Tibial artery (tissue), 4 donors: ENCODE measurements at places on chromosomes 4 and X.

DNA sequence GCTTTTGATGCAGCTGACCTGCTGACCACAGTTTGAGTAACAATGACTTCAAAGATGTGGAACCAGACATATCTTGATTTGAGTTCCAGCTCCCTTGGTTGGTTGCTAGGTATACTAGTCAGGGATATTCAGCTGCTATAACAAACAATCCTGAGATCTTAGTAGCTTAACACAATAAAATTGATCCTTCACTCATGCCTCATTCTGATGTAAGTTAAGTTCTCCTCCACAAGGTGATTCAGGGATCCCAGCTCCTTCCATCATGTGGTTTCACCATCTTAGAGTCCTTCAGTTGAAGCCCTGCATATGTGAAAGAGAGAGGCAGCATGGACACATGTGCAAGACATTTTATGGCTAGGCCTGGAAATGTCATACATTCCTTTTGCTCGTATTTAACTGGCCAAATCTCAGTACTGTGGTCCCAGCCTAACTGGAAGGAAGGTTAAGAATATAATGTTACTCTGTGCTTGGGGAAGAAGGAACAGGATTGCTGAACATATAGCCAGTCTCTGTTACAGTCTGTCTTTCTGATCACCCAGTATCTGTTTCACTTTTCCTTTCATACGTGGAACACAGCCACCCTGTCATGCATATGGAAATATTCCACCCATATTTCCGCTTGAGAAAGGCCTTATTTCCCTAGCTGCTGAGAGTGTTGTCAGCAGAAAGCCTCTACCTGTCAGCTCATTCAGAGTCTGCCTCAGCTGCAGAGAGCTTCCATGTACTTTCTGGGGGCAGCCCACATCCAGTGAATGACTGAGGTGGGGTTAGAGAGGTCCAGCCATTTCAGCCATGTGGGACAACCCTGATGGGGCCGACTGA is 7.1 kb downstream of the SMIM9 start:
- no peak overlapping the region for H3K4me3 ChIP-seq
- H3K27ac ChIP-seq = no peak overlapping the region
- no peaks in the 10 kb centered on the region for H3K4me1 ChIP-seq
- no peaks in the 10 kb centered on the region for H3K36me3 ChIP-seq

DNA sequence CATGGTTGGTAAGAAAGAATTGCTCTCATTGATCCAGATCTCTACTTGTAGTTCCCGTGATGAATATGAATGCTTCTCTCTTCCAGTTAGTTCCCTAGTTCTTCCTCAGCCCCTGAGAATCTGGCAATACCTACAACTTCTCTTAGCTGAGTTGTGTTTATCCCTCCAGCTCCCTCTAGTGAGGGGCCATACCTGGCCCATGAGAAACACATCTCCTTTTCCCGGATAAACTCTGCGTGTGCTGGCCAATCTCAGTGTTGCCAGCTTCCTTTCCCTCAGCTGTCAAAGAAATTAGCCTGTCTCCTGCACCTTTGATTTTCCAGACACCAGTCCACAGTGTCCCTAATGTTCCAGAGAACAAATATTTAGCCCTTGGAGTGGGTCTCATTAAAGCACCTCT is 5.7 kb downstream of the CBLL2 start:
- no peak overlapping the region for H3K27ac ChIP-seq
- H3K27me3 ChIP-seq = no peaks in the 10 kb centered on the region
- H3K4me3 ChIP-seq = no peak overlapping the region
- H3K36me3 ChIP-seq = no peaks in the 10 kb centered on the region
- no peaks in the 10 kb centered on the region for H3K4me1 ChIP-seq

GRCh38 chrX:123959281-123960063 is 2.0 kb upstream of the STAG2 start:
- peak; percentile 63 for DNase-seq
- H3K27me3 ChIP-seq = peaks cover 6% of the 10 kb centered on the region
- no peaks in the 10 kb centered on the region for H3K36me3 ChIP-seq
- peak overlapping the region; percentile 86 for H3K4me3 ChIP-seq
- peaks cover 4% of the 10 kb centered on the region for H3K4me1 ChIP-seq
- H3K27ac ChIP-seq = peak overlapping the region; percentile 96

DNA sequence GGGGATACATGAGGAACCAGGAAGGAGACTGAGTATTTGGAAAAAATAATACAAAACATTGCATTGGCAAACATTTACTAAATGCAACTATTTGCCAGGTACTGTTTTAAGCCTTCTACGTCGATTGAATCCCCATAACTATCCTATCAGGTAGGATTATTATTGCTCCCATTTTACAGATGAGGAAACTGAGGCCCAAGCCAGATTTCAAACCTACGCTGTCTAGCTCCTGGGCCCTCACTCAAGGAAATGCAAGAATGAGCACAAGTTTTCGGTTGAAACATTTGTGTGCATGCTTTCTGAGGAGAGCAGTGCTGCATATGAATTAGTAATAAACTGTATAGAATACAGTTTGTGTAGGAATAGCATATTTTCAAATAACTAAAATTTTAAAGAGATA is 206.7 kb downstream of the CEP135 start:
- H3K27me3 ChIP-seq = no peaks in the 10 kb centered on the region
- H3K4me3 ChIP-seq = no peak overlapping the region
- no peak overlapping the region for H3K27ac ChIP-seq

- H3K4me3 ChIP-seq = no peak overlapping the region
- no peaks in the 10 kb centered on the region for H3K27me3 ChIP-seq
- no peaks in the 10 kb centered on the region for H3K36me3 ChIP-seq
- DNase-seq = no peak
- H3K27ac ChIP-seq = no peak overlapping the region
Measured at GRCh38 chrX:6777238-6778002, 242.5 kb upstream of the VCX3A start.

DNA sequence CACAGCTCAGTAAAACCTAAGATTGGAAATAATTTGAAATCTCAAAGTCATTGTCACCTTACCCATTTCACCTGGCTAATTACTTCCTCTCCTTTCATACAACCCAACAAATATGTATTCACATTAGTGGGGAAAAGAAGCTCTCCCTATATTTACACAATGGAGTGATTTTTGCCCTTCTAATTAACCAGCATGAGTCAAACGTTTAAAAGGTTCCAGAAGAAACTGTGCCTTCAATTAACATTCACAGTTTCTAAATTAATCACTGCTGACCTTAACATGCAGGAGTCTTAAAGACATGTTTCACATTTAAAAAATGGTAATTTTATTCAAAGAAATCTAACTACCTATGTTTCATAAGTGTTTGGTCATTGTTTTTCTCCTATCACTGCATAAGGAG is 254.6 kb downstream of the CBLL2 start:
- no peak for DNase-seq
- no peaks in the 10 kb centered on the region for H3K27me3 ChIP-seq
- H3K36me3 ChIP-seq = no peaks in the 10 kb centered on the region
- H3K4me1 ChIP-seq = no peaks in the 10 kb centered on the region
- no peak overlapping the region for H3K27ac ChIP-seq

- no peaks in the 10 kb centered on the region for H3K27me3 ChIP-seq
- H3K4me3 ChIP-seq = no peak overlapping the region
- H3K27ac ChIP-seq = peak overlapping the region; percentile 45
- no peaks in the 10 kb centered on the region for H3K36me3 ChIP-seq
Measured at GRCh38 chr4:184331268-184331995, 113.8 kb upstream of the ENPP6 start.

GRCh38 chrX:34404386-34405070 is 252.6 kb downstream of the TMEM47 start:
- no peak overlapping the region for H3K27ac ChIP-seq
- DNase-seq = no peak
- no peaks in the 10 kb centered on the region for H3K36me3 ChIP-seq
- no peaks in the 10 kb centered on the region for H3K27me3 ChIP-seq
- H3K4me3 ChIP-seq = no peak overlapping the region

DNA sequence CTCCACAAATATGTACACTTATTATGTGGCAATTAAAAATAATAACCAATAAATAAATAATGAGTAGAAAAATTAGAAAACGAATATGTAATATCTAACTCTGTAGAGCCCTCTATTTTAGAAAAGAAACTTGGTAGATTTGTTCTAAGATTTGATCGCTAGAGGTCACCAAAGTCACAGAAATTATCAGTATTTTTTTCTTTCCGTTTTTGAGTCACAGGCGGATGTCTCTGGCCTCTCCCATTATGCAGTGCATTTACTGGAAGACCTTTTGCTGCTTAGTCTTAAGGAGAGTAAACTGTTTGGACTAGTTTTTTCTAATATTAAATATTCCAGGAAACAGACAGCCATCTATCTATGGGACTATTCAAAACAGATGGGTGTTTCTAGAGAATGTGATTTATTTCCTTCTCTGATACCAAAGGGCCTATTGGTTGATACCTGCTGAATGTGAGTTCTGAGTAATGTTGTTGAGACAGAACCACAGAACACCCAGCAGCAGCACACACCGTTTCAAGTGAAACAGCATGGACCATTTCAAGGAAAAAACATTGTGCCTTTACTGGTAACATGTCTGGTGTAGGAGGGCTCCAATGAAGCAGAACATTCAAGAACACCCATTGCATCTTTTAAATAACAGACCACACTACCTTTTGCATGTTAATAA is 34.0 kb upstream of the GYPA start:
- no peak overlapping the region for H3K4me3 ChIP-seq
- no peaks in the 10 kb centered on the region for H3K4me1 ChIP-seq
- H3K36me3 ChIP-seq = no peaks in the 10 kb centered on the region
- no peaks in the 10 kb centered on the region for H3K27me3 ChIP-seq
- no peak for DNase-seq

- no peak overlapping the region for H3K27ac ChIP-seq
- no peaks in the 10 kb centered on the region for H3K36me3 ChIP-seq
- DNase-seq = no peak
- no peak overlapping the region for H3K4me3 ChIP-seq
- no peaks in the 10 kb centered on the region for H3K27me3 ChIP-seq
Measured at GRCh38 chr4:6343939-6344408, 74.3 kb downstream of the WFS1 start.

DNA sequence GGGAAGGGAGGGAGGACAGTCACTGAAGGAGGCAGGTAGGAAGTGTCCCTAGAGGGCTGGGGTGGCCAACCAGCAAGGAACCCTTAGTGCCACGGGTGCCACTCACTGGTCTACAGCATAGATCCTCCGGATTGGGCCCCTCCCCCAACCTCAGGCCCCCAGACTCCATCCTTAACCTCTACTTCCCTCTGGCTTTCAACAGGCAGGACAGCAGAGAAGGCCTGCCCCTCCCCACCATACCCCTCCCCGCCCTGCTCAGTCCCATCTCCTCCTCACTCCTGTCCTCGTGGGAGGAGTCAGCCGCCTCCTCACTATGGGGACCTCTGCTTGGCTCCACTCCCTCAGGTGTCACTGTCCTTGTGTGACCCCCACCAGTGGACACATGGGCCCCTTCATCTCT is 77.7 kb upstream of the PSAPL1 start:
- H3K4me3 ChIP-seq = no peak overlapping the region
- no peaks in the 10 kb centered on the region for H3K36me3 ChIP-seq
- no peak for DNase-seq
- H3K4me1 ChIP-seq = peaks cover 16% of the 10 kb centered on the region

- peak; percentile 90 for DNase-seq
- H3K4me1 ChIP-seq = peaks cover 31% of the 10 kb centered on the region
- peak within 1 kb of the TSS; percentile 60 for H3K4me3 ChIP-seq
- H3K27ac ChIP-seq = peak within 1 kb of the TSS; percentile 91
Measured at GRCh38 chr4:74932832-74933561, at the start of gene PARM1. Gene PARM1, plus strand, starts transcription at chr4:74933116. Its CDS starts 212 bp downstream, at chr4:74933328.

DNA sequence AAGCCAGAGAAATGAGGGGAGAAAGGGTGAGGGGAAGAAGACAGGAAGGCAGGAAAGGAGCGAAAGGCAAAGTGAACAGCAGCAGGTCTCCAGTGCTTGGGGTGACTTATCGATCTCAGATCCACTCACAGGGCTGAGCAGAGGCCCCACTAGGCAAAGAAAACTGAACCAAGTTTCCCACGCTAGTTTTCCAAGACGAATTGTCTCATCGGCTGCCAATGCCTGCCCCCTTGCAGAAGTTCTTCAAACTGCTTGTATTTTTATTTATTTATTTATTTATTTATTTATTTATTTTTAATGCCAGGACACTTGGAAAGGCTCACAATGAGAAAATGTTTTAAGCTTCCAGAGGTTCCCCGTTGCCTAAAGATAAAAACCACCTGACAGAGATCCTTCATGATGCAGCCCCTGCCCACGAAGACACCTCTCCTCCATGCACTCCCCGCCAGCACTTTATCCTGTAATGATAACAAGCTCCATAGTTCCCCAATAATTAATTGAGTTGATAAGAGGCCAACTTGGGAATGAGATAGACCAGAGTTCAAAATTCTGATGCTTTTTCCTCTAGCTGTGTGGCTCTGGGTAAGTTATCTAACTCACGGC is 43.2 kb downstream of the QDPR start:
- H3K4me3 ChIP-seq = no peak overlapping the region
- H3K36me3 ChIP-seq = no peaks in the 10 kb centered on the region
- H3K27me3 ChIP-seq = no peaks in the 10 kb centered on the region
- no peaks in the 10 kb centered on the region for H3K4me1 ChIP-seq
- no peak for DNase-seq

DNA sequence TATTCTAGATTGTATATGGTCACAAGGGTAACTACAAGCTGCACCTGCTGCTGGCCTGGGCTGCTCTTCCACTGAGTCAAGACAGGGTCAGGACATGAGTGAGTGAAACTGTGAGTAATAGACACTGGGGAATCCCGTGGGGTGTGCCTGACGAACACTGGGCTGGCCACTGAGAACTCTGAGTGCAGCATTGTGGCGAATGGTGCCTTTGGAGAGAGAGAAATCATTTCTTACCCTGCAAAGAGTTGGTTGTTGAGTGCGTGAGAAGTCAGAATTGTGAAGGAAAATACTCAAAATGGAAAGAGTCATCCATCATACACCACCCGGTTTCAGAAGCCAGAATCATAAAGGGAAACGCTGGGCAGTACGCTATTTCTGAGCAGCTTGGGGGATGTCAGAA is 43.1 kb upstream of the LSM6 start:
- no peaks in the 10 kb centered on the region for H3K27me3 ChIP-seq
- no peak overlapping the region for H3K4me3 ChIP-seq
- no peak for DNase-seq
- no peak overlapping the region for H3K27ac ChIP-seq
- H3K4me1 ChIP-seq = peaks cover 20% of the 10 kb centered on the region

GRCh38 chr4:150987204-150987603 is 27.9 kb downstream of the LRBA start:
- no peak overlapping the region for H3K27ac ChIP-seq
- no peaks in the 10 kb centered on the region for H3K36me3 ChIP-seq
- H3K27me3 ChIP-seq = no peaks in the 10 kb centered on the region
- H3K4me3 ChIP-seq = no peak overlapping the region

DNA sequence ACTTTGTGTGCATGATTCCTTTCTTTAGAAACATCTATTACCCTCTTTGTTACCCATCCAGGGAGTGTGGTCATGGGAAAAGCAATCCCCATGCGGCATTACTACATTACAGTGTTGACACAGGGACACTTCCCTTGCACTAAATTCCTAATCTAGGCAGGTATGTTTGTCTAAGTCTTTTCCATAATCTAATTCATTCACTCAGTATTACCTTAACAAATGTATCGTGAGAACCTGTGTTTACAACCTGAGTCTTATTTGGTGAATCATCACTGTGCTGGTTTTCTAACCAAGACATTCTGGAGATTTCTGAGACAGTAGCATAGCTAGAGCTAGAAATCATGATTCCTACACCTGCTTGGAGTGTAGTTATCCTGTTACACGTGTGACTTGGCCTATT is 326.8 kb downstream of the BMPR1B start:
- no peak for DNase-seq
- H3K4me3 ChIP-seq = no peak overlapping the region
- H3K4me1 ChIP-seq = no peaks in the 10 kb centered on the region
- no peaks in the 10 kb centered on the region for H3K27me3 ChIP-seq

- no peaks in the 10 kb centered on the region for H3K36me3 ChIP-seq
- H3K27ac ChIP-seq = no peak overlapping the region
- DNase-seq = no peak
Measured at GRCh38 chr4:81609844-81610243, 138.1 kb upstream of the RASGEF1B start.

- H3K4me3 ChIP-seq = no peak overlapping the region
- no peak for DNase-seq
- no peaks in the 10 kb centered on the region for H3K4me1 ChIP-seq
- H3K27me3 ChIP-seq = no peaks in the 10 kb centered on the region
- no peak overlapping the region for H3K27ac ChIP-seq
Measured at GRCh38 chr4:27714073-27714472, 853.4 kb downstream of the STIM2 start.
